NCI-H524 (cell line): ENCODE measurements at places on chromosomes 6 and 20.

GRCh38 chr20:6868861-6869260 is 101.4 kb downstream of the BMP2 start:
- no peak for DNase-seq

- no peak for DNase-seq
Measured at GRCh38 chr20:63072231-63072791, 65.5 kb upstream of the BHLHE23 start.

DNA sequence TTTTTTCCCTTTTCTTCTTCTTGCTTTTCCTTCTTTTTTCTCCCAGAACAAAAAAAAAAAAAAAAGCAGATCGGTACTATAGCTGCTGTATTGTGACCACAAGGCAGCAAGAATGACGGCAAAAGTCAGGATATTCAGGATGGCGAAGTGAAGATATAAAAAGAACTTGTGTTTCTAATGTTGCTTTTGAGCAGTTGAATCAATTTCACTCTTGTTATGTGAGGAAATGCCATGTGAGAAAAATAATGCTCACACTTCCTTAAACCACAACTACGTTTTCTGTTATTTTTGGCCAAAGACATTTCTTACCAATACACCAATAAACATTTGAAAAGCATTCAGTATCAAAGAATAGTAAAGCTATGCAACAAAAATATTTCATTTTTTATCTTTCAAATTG is 510.5 kb downstream of the HACE1 start:
- no peak for DNase-seq

DNA sequence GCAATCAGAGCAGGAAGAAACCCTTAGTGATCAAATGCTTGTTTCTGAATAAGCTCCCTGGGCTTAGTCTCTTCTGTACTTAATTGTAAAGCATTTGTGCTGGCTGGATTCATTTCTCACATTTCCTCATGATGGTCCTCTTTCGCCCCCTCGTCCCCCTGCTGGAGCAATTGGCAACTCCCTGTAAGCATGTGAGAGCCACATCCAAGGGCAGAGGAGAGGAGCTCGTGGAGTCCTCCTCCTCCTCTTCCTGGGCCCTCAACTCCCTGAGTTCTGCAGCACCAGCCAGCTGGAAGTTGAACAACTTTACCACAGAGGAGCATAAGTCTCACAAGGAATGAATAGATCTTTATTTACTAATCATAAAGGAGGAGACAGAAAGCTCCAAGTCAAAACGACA is 12.6 kb downstream of the ANKEF1 start:
- no peak for DNase-seq

DNA sequence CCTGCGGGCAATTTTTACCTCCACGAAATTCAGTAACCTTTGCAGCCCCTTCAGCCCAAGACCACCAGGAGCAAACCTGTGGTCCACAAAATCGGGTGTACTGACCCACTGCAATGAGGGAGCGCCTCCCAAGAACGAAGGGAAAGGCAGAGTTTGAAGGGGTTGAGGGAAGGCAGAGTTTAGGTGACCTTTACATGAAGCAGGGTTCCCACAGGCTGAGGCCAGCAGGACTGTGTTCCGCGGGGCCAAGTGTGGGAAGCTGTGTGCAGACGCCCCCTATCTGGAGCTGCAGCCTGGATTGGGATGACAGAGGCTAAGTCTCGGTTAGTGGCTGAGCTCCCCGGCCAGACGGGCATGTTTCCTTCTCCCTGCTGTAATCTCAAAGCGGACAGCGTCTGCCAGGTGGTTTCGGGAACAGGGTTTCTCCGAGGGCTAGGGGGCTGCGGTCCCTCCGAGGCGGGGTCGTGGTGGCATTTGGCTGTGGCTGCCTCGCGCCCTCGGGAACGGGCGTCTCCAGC is 826 bp upstream of the PYGB start:
- DNase-seq, result peak; percentile 81

GRCh38 chr6:70221025-70221714 is 81.7 kb downstream of the COL9A1 start:
- DNase-seq, result peak; percentile 38

- no peak for DNase-seq
Measured at GRCh38 chr6:95093154-95093553, 484.2 kb upstream of the MANEA start.

DNA sequence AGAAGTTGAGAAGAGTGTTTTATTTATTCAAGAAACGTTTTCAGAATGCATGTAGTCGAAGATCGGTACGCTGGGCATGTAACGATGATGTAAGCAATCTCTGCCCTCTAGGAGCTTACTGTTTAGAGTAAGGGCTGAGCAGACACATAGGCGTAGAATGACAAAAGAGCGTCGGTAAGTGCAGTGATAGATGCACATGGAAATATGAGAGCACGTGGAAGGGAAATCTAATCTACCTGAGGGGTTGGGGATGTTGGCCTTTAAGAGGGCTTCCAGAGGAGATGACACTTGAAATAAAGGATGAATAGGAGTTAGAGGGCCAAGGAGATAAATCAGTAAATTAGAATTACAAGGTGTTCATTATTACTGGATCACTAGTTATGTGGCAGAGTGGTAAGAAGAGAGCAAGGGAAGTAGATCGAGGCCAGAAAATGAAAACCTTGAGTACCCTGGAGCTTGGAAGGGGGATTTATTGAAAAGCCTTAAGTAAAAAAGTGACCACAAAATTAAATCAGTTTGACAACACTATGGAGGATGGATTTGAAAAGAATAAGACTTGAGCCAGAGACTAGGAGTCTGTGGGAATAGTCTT is 782 bp downstream of the TRMT11 start:
- DNase-seq, result peak; percentile 65

GRCh38 chr20:23340524-23340923 is 10.1 kb upstream of the NXT1 start:
- peak; percentile 66 for DNase-seq

DNA sequence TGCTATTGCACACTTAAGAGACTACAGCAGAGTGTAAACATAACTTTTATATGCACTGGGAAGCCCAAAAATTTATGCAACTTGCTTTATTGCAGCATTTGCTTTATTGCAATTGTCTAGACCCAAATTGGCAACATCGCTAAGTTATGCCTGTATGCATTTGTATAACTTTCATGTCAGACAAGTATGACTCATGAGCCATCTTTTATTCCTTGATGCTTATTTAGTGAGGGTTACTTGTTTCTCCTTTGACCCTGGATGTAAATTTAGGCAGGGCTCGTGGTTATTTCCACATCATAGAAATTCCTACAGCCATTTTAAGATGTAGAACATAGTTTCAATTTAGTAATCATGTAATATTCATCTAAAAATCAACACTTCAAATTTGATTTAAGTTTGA is 130.3 kb upstream of the LY86 start:
- DNase-seq, result no peak

- peak; percentile 19 for DNase-seq
Measured at GRCh38 chr6:132590362-132590761, 821 bp upstream of the TAAR5 start.

DNA sequence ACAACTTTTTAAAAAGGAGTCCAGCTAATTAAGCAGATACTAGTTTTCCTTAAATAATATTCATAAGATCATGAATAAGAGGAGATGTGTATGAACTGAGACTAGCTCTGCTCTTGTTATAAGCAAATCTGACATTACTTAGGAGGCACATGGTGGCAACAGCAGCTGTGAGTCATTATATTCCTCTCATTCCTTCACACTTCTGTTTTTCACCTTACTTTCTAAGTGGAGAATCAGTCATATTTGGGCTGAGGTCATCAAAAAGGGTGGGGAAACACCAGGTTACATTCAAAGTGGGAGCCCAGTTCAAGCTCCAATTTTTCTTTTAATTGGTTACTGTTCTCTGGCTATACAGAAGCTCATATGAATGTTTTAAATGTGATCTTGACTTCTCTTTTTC is 6.0 kb upstream of the RIPPLY2 start:
- DNase-seq, result no peak

- no peak for DNase-seq
Measured at GRCh38 chr6:135231469-135231844, 50.3 kb downstream of the MYB start.

- DNase-seq, result no peak
Measured at GRCh38 chr6:19682859-19683258, 154.3 kb upstream of the ID4 start.

- no peak for DNase-seq
Measured at GRCh38 chr20:37316116-37316774, 26.8 kb downstream of the MANBAL start.

- DNase-seq, result no peak
Measured at GRCh38 chr6:23086100-23086499, 516.7 kb downstream of the HDGFL1 start.

DNA sequence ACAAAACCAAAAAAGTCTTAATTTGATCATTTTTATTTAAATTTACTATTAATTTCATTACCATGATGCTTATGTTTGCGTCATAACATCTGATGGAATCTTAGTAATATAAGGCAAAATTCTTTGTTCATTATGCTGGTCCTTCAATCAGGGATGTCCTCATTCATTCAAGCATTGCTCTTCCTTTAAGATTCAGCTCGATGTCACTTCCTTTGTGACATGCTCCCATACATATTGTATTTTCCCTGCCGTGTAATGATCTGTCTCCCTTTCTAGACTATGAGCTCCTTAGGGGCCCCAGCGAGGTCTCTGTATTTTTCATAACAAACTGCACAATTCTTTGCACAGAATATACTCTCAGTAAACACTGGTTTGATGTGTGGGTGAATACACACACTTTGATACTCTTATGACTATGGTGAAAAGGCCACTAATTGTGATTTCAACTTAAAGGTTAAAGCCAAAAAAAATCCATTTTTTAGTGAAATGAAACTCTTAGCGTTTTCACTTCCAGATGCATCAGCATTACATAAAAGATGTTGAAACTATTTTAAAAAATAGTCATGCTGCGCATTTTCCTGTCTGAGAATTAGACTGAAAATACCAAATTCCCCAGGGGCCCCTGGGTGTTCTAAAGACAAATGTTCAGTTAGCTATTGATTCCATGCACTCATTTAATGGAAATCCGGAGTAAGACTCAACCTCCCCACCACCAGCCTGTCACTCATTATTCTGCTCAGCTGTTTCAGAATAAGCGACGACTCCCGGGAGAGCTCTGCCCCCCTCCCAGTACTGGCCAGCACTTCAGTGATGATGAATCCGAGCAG is 169.7 kb downstream of the ATXN1 start:
- no peak for DNase-seq

DNA sequence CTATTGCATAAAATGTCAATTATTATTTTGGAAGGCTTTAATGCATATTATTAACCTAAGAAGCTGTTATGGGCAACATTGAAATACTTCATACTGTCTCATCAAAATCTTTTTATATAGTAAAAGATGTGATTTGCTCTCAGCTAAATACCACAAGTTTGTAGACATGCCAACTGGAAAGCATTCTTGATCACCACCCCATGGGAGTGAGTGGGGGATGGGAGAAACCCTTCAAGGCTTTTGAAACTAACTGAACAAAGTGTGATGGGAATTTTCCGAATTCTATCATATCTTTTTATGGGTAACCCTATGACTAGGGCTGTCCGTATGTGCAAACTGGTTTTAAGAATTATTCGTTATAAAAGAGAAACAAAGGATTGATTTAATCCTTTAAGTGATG is 377.3 kb upstream of the JAG1 start:
- DNase-seq, result no peak

DNA sequence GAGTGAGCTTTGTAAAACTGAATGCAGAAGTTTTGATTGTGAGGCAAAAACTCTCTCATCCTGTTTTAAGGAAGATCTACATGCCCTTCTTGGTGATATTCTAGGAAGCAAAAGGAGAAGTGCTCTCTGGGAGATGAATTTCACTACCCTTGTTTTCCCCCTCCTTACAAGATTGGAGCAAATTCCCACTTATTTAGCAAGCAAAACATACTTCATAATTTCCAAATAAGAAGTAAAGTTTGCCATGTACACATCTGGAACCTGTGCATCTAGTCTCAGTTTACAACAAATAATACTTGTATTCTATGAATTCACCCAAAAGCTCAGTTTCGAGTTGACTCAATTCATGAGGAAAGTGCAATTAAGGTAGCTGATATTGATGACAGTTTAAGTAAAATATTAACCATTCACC is 27.6 kb upstream of the IFNGR1 start:
- DNase-seq, result no peak

DNA sequence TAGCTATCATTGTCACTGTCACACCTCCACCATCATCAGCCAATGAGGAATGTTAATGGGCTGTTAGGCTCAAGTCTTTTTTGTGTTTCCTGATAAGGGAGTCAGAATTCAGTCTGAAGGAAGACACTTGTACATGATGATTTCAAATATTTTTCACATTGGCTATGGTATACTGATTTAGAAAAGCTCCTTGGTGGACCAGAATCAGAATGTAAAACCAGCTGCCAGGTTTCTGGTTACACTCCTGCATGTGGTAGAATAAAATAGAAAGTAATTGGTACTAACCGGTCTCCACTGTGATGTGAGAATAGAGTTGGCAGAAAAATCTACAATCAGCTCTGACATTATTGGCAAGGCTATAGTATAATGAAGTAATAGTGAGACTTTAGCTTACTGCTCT is 10.7 kb downstream of the COL9A1 start:
- no peak for DNase-seq

GRCh38 chr20:47849006-47849405 is 63.7 kb upstream of the SULF2 start:
- no peak for DNase-seq

DNA sequence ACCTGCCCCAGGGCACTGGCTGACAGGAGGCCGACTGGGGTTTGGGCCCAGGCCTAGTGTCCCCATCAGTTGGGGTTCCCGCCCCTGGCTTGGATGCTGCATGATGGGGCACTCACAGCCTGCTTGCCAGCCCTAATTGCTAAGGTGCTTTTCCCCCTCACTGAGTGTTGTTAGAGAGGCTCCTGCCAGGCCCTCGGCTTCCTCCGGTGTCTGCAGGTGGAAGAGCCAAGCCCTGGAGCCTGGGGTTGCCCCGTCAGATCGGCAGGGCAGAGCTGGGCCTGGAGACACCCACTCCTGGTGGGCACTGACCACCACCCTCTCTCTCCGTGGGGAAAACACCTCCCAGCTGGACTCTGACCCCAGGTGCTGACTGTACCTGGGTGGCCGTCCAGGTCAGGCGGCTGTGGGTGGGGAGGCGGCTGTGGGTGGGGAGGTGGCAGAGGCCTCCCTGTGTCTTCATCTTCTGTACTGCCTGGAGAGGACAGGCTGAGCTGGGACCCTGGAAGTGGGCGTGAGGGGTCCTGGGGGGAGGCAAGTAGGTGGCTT is 6.0 kb upstream of the CABLES2 start:
- no peak for DNase-seq
